ENCODE measurements at places on chromosomes 1 and 21.

DNA sequence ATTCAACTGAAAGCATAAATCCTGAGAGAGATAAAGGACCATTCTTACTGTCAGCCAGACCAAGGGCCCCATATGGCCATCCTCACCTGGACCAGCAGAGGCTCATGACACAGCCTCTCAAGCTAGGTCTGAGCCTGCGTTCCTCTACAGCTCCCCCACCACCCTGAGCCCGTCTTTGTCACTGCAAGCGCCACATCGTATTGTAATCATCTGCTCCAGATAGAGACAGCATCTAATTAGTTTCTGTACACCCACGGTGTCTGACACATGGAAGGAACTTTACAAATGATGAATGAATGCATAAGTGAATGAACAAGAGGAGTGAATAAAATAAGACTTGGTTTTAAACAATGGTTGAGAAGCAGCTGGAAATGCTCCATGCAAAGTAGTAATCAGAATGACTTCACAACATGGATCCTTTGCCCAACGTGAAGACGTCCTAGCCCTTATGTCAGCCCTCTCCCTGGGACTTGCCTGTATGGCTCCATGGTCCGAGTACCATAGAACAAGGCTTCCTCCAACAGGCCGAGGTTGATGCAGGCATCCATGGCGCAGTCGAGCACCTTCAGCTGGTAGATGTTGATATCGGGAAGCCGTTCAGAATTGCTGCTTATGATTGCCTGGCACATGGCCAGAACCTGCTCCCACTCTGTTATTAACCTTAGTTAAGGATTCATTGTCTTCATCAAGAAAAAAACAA lies 648.9 kb downstream of the SMYD3 start:
- DNase-seq = no peak

DNA sequence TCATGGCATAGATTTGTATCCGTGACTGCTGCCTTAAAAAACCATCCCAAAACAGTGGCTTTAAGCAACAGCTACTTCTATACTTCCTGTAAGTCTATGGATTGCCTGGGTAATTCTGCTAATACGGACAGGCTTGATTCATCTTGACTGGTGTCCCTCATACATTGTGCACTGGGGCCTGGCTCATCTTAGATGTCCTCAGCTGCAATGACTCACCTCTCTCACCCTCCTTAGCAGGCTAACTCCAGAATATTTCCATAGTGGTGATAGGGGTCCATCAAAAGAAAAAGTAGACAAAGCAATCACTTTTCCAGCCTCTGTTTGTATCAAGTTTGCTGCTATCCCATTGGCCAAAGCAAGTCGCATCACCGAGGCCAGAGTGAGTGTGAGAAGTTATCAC lies 409.1 kb upstream of the KAZN start:
- no peak for DNase-seq

DNA sequence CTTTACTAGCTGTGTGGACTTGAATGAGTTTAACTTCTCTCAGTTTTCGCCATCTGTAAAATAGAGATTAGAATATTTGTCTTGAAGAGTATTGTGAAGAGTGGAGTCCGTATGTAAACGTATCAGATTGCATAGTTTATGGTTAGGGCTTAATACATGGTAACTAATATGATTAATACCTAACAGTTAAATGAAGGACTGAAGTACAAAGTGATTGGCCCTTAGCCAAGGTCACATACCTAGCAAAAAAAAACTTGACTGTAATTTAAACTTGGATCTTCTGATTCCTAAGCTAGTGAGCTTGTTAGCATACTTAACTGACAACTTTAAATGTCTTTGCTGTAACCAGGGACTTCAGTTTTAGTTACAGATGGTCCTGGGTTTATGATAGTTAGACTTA lies 1.9 kb downstream of the GIPC2 start:
- DNase-seq = no peak

DNA sequence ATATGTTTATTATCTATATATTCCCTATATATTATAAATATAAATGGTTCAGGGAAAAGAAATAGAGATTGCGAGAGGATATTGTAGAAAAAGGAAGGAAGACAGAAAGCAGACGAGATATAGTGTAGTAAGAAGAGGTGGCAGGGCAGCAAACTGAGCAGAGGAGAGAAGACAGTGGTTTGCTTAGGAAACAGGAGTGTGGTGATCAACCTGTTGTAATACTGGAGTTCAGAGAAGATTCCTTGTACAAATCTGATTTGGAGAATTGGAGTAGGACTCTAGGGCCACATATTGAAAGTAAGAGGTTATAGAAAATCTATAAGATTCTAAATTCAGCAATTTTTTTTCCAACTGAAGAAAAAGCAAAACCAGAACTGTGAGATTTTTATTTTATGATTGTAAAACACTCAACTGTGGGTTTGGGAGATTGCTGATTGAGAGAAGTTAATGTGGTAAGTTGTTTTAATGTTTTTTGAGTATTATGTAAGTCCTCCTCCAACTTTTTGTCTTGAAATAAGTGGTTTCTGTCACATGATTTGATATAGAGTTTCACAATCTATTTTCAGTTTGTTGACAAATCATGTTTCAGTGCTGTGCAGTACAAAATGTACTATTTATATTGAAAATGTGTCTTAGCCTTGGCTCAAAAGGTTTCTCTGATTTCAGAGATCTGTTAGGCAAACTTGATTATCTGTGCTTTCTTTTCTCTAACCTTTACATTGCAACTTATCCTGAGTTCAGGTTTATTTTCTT lies 9.6 kb upstream of the AMY2B start:
- no peak for DNase-seq

- DNase-seq = no peak
Observed at GRCh38 chr1:155504207-155504606, 58.4 kb downstream of the ASH1L start.

DNA sequence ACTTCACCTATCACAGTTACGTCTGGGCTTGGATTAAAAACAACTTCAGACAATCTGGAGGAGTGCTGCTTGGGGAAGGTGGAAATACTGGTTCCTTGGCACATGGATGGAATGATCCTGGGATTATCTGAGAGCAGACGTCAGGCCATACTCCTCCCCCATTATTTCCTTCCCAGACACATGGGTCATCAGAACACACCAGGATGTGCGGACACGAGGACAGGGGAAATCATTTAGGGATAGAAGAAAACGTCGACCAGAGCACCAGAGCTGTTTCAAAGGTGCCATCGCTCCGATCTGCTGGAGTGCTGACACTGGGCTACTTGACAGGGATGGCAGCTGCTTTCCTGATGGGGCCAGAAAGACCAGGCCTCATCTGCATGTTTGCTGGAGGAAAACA lies 31.8 kb upstream of the ANGPTL7 start:
- no peak for DNase-seq

DNA sequence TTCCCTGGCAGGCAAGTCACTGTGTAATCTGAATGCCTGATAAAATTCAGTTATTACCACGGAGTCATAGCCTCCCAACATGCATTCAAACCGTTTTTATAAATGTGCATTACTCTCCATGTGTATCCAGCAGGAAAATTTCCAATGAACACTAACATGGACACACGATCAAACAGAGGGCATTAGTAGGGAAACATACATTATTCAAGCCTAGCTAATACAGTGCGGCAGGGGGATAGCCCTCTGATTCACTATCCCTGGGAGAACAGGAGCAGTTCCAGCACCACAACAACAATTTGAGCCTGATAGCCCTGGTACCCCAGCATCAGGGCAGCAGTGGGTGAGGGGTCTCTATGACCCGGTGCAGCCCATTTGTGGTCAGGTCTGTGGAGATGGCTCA lies 35.8 kb upstream of the HMGB4 start:
- no peak for DNase-seq

- no peak for DNase-seq
Observed at GRCh38 chr1:244239261-244239770, 188.2 kb downstream of the ZBTB18 start.

GRCh38 chr1:84907095-84907827 lies 14.3 kb upstream of the LPAR3 start:
- DNase-seq = no peak

GRCh38 chr21:44780767-44781459 lies 20.7 kb downstream of the UBE2G2 start:
- DNase-seq = no peak

GRCh38 chr1:243443557-243443956 lies 187.7 kb downstream of the SDCCAG8 start:
- no peak for DNase-seq

DNA sequence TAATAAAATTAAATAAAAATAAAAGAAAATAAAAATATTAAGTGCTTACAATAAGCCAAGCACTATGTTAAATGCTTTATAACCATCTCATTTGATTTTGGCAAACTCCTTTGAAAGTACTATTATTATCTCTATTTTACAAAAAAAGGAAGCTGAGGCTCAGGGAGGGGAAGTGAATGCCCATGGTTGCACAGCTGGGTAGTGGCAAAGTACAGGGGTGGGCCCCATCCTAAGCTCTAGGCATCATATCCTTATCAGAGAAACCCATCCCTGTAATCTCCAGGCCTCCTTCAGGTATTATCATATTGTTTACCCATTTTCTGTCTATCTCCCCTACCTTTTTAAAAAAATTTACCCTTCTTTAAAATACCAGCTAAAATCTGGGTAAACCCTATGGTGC lies 2.3 kb upstream of the MED18 start:
- DNase-seq = no peak

GRCh38 chr1:41241354-41241748 lies 755 bp downstream of the SCMH1 start:
- peak; percentile 61 for DNase-seq

DNA sequence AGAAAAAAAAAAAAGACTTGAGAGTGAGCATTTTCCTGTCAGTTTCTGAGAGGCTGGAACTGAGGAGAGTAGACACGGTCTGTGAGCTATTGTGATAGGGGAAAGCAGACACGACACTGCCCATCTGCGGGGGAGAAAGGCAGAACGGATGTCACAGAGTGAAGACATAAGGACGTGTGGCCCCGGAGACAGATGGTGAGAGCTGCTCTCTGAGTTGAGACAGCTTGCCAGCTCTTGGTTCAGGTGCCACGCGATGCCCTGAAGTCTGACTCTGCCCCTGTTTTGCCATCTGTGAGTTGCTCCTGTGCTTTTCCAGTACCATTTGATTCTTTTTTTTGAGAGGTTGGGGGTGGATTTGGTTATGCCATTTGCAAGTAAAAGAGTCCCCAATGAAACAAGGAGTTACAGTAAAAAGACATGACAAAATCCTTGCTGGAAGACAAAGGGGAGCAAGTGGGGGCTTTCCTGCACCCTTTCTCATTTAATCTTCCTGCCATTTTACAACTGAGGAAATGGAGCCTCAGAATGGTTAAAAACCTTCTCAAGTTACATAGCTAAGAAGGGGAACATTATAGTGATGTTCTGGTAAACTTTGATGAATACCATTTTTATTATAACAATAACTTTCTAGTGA lies 128.9 kb upstream of the DNAH14 start:
- DNase-seq = peak; percentile 46

- DNase-seq = no peak
Observed at GRCh38 chr21:42989816-42990650, 15.7 kb downstream of the PKNOX1 start.

DNA sequence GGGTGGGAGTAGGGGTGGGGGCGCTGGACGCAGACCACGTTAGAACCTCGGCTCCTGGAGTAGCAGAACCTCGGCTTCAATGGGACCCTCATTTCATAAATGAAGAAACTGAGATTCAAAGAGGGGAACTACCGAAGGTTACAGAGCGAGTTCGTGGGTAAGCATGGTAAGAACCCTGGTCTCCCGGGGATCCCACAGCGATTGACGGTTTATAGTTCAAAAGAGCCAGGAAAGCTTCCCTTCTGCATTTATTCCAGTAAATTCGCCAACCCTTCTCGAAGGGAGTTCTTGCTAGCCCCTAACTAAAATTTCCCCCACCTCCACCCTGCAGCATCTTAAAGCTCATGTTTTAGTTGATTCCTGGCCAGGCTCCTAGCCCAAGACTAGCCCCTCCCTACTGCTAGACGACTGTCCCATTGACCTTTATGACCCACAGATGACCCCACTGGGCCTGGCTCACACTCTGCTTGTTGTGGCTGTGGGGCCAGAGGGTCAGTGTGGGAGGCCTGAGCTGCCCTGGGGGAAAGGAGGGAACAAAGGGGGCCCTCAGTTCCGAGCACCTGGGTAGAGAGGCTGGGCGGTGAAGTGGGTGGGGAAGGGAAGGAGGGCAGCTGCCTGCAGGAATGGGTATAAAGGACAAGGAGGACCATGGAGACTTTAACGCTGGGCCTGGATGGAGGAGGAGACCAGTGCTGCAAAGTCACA lies 558 bp upstream of the KIF21B start:
- DNase-seq = no peak

DNA sequence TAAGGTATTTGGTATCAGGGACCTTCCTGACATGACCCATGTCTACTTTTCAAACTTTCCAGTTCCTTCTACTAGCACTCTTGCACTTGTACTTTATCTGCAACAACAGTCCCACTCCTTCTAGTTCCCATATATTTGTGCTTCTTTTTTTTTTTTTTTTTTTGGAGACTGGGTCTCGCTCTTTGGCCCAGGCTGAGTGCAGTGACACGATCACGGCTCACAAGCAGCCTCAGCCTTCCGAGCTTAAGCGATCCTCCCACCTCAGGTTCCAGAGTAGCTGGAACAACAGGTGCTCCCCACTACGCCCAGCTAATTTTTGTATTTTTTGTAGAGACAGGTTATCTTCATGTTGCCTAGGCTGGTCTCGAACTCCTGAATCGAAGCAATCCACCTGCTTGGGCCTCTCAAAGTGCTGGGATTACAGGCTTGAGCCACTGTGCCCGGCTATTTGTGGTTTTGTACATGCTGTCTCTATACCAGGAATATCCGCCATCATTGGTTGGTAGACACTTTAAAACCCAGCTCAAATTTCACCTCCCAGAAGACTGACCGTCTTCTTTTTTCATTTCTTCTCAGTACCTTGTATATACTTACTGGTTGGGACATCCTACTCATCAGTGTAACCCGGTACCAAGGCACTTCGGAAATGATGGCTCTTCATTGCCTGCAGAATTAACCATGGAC lies 1.1 kb downstream of the ZMYM1 start:
- no peak for DNase-seq

DNA sequence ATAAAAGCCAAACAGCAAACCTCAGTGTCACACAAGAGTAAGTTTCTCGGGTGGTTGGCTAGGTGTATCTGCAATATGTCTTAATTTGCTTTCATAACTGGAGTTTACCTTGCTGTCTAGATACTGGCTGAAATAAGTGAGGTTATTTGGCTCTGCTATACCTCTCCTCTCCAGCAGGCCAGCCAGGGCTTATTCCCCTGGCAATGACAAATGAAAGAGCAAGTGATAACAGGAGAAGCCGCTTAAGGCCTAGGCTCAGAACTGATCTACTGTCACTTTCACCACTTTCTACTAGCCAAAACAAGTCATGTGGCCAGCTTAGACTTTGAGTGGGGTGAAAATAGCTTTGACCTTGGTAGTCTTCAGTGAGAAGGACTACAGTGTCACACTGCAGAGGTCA lies 4.8 kb upstream of the RPE65 start:
- no peak for DNase-seq

DNA sequence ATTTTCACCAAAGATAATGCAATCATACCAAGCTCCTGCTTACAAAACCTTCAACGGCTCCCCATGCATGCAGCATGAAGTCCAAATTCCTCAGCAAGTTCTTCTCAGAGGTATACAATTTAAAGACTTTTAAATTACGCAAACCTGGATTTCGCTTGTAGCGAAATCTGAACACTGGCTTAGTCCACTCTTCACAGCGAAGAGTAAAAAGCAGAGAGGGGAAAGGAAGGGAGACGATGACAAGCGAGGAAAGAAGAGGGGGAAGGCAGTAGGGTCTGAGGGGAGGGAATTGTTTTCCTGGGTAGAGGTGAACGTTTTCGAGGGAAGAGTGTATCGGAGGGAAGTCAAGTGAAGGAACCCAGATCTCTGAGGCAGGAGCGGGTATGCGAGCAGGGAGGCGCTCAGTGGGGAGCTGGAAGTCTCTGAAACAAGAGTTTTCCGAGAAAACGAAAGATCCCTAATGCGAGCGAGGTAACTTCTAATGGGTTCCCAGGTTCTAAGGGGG lies 790 bp downstream of the TESK2 start:
- DNase-seq = no peak

- no peak for DNase-seq
Observed at GRCh38 chr1:110084227-110085078, 14.0 kb upstream of the ALX3 start.

Data from H9 (cell line).